ENCODE measurements at places on chromosomes 1 and 21. TPM values are rescaled to one million over a fixed set of nuclear protein-coding genes. Genes with fewer than 3 reads are reported as not detected.

LYPD8 gene
- not detected for total RNA-seq

LORICRIN gene
- total RNA-seq: not detected

CCDC190 gene
- total RNA-seq: not detected

GBP3 gene
- total RNA-seq: 42.1 TPM

SAMD11 gene
- not detected for total RNA-seq

ELK4 gene
- total RNA-seq: 115 TPM

PLPP3 gene
- total RNA-seq: not detected

FAM72A gene
- 24.7 TPM for total RNA-seq

All from T-helper 1 cell treated with Interleukin-12 subunit alpha and Interleukin-12 subunit beta and Interleukin-4 antibody, amounts not matched to agents 30 ng/mL and 1 ng/mL, for 36 hours (primary cell).